ENCODE measurements at places on chromosomes 6 and 20.

GRCh38 chr20:1083431-1084080 lies 34.8 kb upstream of the PSMF1 start:
- DNase-seq = no peak

- DNase-seq = no peak
These were observed 4.4 kb downstream of the CD83 start for GRCh38 chr6:14121936-14122344.

DNA sequence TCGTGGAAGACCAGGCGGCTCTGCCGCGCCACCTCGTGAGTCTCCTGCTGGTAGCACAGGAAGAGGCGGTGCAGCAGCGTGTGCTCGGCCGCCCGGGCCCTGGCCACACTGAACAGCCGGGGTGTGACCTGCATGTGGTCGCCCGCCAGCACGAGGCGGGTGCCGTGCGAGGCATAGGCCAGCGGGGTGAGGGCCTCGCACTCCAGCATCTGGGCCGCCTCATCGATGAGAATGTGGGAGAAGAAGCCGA lies 7.0 kb downstream of the HELZ2 start:
- no peak for DNase-seq

- no peak for DNase-seq
These were observed 263.4 kb downstream of the CDC5L start for GRCh38 chr6:44650947-44651346.

GRCh38 chr20:57738484-57738883 lies 28.7 kb upstream of the PMEPA1 start:
- DNase-seq = no peak

GRCh38 chr20:10472871-10473270 lies 37.8 kb downstream of the SLX4IP start:
- DNase-seq = no peak

DNA sequence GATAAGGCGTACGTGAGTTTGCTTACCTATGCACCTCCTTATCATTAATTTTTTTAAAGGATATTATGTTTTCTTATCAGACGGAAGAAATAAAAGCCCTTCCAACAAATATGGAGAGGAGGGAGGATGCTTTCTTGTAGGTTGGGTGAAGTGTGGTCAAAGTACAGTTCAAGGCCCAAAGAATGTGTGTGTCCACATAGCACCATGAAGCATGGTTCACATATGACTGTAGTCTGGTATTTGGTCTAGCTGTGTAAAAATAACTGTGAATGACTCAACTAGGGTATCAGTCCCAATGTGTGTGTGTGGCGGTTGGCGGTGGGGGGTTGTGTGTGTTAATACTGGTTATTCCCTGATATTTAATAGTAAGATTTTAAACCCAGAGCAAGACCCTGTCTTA lies 212.7 kb downstream of the TMEM242 start:
- no peak for DNase-seq

GRCh38 chr20:38790200-38791053 lies 15.1 kb upstream of the PPP1R16B start:
- DNase-seq = no peak

DNA sequence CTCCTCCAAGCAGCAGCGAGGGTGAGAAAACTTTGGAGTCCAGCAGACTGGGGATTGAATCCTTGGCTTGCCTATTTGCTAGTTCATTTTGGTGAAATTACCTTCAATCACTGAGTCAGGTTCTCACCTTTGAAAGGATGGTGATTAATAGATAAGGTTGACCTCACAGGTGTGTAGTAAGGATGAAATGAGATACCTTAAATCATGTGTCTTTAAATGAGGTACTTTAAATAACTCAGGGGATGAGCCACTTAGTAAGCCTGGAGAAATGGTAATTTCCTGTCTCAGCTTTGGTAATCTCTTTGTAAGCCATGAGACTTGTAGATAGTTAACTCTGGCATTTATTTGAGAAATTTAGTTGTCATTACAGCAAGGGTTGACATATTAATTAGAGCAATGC lies 70.2 kb downstream of the TULP4 start:
- no peak for DNase-seq

DNA sequence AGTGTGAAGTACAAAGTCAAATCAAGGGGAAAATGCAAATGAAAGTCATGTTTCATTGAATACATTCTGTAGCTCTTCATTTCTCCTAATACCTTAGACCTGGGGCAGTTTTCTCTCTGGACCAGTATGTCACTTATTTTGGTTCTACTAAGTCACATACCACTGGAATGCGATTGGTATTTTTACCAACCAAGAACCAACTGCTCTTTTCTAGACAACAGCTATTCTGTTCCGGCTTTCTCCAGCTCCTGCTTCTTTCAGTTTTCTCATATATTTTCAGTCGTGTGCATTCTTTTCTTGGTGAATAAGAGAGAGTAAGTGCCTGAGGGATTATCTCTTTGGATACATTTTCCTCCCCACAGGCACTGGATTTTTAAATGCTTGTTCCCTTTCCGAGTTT lies 39.2 kb upstream of the SPACA1 start:
- no peak for DNase-seq

GRCh38 chr6:137893726-137894125 lies 26.7 kb downstream of the TNFAIP3 start:
- DNase-seq = no peak

DNA sequence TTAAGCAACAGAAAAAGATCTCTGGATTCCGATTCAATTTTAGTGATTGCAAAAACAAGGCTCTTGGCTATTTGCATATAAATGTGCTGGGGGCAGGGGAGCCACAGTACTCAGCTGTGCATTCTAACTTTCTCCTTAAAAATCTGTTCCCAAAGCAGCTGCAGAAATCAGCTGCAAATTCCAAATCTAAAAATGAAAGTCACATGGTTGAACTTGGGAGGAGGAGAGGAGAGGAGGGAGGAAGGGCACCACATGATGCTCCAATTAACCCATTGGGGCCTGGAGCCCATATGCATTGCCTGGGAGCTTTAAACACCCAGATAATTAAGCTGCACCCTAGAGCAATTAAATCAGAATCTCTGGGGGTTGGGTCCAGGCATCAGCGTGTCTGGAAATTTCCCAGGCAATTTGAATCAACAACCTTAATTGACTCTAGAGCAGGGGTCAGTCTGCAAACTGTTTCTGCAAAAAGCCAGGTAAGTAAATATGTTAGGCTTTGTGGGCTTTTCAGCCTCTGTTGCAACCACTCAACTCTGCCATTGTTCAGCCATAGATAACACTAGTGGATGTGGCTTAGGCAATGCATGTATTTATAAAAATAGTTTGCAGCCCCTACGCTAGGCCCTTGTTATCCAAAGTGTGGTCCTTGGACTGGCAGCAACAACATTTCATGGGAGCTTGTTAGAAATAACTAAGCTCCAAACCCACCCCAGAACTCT lies 508.1 kb downstream of the KIF16B start:
- no peak for DNase-seq

DNA sequence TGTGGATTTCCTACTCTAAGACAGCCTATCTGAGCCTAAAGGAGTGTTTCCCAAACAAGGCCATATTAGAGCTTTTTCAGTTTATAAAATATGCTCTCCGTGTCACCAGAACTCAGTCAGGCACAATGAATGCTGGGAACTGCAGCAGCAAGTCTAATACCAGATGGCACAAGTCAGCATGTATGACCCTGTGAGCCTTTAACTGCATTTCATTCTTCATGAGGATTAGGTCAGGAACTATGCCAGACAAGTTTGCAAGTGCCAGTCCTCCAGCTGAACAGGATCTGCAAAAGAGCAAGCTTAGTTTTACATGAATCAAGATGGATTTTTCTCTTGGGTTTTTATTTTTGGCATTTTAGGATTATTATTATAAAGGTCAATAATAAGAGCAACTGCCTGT lies 66.7 kb upstream of the SAMD5 start:
- DNase-seq = no peak

- no peak for DNase-seq
These were observed 122.5 kb downstream of the CARMIL1 start for GRCh38 chr6:25401711-25402110.

DNA sequence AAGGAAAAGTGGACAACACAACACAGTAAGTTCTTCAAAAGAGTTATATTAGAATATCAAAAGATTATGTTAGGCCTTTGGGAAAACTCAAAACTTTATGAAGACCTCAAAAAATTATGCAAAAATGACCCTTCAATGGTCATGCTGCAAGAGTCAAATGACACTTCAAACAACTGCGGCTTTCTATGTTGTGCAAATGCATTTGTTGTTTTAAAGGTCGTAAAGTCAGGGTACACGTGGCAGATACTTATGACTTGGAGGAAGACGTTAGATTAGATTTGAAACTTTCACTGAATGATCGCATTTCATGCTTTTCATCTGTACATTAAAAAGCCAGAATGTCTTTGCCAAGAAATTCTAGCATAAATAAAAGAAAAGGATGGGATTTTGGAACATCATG lies 31.4 kb downstream of the BCAS1 start:
- DNase-seq = no peak

DNA sequence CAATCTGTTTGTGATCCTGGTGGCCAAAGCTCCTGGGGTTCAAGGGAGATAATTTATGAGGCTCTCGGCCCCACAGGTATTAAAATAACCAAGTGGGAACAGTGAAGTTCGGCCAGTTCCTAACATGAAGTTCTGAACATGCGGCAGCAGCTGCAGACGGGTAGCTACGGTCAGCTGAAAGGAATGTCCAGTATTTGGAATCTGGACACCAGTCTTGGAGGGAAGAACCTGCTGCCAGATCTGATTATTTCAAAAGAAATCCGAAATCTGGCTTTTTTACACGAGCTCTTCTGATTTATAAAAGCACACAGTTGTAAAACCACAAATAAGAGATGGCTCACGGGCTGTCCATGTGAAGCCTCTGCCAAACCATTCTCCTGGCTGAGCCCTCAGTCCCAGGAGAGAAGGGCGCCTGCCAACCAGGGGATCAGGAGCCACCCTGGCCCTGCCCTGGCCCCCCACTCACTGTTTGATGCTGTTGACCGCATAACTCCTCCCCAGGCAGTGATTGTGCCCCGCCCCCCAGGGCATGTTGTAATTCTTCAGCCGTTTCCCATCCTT lies 28.2 kb upstream of the KCNB1 start:
- no peak for DNase-seq

GRCh38 chr20:44955270-44955669 lies 4.9 kb downstream of the TOMM34 start:
- no peak for DNase-seq

DNA sequence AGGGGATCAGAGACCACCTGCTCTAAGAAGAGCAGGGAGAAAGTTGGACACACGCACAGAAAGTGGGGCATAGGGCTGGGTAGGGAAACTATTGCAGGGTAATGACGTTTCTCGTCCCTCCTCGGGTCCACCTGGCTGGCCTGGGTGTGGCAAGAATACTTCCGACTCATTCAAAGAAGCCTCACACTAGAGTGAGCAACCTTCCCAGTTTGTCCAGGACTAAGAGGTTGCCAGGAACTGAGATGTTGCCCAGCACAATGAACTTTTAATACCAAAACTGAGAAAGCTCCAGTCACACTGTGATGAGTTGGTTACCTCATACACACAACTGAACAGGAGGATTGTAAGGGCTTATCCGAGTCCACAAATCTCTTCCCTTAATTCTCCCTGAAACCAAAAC lies 74.5 kb upstream of the ADGRF1 start:
- no peak for DNase-seq

GRCh38 chr6:10410207-10411050 lies 4.4 kb downstream of the TFAP2A start:
- DNase-seq = no peak

GRCh38 chr6:150310539-150310938 lies 58.3 kb upstream of the IYD start:
- no peak for DNase-seq

GRCh38 chr6:69819138-69819537 lies 22.3 kb upstream of the LMBRD1 start:
- DNase-seq = no peak

- no peak for DNase-seq
These were observed 127.2 kb downstream of the DTNBP1 start for GRCh38 chr6:15535495-15536197.

DNA sequence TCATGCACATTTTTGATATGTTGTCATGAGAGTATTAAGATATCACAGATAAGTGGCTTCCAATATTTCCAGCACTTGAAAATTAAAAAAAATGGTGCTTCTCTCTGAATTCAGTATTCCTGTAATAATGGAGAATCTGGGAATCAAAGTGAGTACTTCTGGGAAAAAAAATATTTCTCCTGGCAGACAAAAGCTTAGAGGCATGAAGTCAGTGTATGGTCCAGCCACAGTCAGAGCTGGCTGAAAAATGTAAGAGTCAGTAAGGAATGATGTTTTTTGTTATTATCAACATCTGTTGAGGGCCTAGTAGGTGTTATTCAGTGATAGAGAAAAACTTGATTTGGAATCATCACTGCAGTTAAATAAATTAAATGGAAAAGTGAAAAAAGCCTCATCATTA lies 3.2 kb upstream of the RFPL4B start:
- no peak for DNase-seq

DNA sequence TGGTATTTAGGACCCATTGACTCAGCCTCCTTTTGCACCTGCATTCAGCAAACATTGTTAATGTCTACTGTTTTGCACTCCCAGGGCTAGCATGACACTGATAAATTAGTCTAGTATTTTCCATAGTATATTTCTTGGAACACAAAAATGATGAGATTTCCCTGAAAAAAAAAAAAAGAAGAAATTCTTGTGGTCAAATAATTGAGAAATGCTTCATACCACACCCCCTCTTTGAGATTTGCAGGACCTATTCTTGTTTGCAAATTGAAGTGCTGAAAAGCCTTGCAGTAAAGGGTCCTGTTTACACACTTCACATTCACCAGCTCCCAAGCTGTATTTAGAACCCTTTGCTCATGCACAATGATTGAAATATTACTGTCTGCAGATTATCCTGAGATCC lies 36.3 kb upstream of the CLIC5 start:
- DNase-seq = no peak

GRCh38 chr6:155939253-155939652 lies 483.6 kb upstream of the NOX3 start:
- no peak for DNase-seq

DNA sequence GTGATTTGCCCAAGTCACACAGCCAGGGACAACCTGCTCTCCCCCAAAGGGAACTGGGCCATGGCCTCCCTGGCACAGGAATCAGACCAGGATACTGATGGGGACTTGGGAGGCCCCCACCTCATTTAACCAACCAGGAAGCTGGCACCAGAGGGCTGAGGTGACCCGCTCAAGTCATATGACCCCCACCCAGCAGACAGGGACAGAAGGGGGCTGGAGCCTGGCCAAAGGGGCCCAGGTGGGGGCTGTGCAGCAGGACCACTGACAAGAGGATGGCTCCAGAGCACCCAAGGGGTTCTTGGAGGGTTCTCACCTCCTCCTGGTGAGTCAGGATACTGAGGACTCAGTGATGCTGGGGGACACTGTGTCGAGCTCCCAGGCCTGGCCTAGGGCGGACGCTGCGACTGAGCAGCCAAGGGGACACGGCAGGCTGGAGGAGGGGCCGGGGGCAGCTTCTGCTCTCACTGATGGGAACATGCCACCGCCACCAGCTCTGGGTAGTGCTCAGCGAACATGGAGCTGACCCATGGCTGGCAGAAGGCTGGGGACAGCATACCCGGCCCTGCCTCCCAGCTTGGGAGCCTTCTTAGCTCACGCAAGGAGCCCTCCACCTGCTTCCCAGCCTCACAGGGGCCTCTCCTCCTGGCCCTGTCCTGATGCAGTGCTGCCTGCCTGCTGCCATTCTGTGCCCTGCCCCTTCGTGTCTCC lies 1.2 kb downstream of the CST7 start:
- no peak for DNase-seq
